ENCODE measurements at places on chromosomes 2 and 18.

DNA sequence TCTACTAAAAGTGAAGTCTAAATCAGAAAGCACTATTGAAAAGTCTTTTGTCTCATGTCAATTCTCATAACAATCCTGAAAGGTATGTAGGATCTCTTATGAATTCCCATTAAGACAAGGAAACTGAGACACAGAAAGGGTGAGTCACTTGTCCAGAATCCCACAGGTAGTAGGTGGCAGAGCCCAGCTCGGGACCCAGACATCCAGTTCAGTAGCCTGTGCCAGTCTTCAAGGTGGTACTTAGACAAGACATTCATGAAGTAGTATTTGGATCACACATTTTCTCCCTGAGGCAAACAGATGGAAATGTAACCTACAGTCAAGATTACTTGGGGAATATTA, 14.8 kb upstream of the PARD3B start:
- no peak for DNase-seq

DNA sequence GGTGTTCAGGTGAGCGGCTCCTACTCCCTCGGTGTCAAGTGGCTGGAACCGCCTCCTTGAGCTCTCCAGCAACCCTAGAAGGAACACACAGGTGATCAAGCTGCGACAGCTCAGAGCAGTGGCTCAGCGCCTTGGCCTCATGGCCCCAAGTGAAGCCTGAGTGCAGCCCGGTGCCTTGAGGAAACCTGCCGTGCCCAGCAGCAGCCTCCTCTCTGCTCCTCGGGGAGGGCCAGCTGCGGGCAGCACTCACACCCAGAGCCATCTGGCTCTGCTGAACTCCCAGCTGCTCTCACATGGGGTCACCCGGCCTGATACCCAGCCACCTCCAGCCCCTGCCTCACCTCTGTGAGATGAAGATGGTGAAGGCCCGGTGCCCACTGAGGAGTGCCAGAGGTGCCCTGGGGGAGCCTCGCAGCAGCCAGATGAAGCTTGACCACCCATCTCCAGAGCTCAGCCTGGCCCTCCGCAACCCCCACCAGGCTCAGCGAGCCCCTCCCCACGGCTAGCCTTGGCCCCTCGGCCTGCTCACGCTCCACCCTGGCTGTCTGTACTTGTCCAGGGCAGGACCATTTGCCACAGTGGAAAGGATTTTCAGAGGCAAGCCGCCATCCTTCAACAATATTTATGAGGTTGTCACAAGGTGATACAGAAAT, 70.6 kb upstream of the RAB6C start:
- no peak for DNase-seq

GRCh38 chr18:7879717-7880116, 312.6 kb downstream of the PTPRM start:
- DNase-seq, result no peak

DNA sequence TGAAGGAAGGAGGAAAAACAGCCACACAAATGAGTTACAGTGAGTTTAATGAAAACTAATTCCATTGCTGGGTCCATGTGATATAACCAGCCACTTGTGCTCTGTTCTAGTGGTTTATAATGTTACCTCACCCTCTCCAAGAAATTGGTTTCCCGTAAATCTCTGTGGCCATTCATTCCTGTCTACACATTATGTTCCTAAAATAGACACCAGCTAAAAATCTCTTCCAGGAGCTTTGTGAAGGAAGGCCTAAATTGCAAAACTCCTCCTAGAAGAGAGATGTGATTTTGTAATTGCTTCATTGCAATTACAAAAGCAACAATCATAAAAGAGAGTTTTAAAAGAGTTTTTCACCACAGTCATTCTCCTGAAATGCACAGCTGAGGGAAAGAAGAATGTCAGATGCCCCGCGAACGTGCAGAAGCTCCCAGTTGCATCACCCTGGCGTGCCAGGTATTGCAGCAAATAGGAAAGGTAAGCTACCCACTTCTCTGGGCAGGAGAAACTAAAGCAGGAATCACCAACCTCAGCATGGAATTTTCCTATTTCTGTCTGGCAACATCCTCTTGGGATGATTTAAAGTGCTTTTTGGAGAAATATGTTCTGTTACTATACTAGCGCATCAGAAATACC, 1.7 kb downstream of the SCN1A start:
- no peak for DNase-seq

DNA sequence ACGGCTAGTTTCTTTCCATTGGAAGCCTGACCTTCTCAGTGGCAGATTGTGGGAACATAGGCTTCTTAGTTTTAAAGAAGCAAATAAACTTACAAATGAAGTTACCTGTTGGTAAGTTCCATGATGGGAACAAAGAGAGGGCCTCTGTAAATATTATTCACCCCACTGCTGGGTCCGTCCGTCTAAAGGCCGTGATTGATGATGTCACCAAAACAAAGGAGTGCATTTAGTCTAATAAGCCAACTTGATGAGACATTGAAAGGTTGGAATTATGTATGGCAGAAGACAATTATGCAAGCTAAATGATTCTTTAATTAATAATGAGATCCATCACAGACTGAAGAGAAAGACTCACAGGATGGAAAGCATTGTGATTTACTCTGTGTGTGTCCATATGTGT, 1091.9 kb upstream of the FANCL start:
- no peak for DNase-seq

GRCh38 chr2:71548646-71549425, 95.5 kb downstream of the DYSF start:
- DNase-seq, result peak; percentile 73

- DNase-seq, result no peak
Measured at GRCh38 chr18:77140439-77141109, 8.0 kb upstream of the MBP start.

DNA sequence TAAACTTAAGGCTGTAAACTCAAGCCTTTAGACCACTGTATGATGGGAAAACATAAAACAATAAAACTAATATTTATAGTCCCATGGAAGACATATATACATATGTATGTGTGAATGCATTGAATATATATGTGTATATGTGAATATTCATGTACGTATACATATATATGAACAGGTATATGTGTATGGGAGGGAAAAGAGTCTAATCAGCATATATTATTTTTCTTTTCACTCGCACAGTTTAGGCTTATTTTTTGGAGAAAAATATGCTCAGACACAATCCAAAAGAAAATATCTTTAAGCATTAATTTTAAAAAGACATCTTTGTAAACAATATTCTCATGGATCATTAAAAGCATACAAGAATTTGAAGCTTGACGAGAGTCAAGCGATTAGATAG, 22.7 kb downstream of the COL4A4 start:
- DNase-seq, result no peak

- DNase-seq, result no peak
Measured at GRCh38 chr2:59182249-59182648, 941.1 kb upstream of the FANCL start.

DNA sequence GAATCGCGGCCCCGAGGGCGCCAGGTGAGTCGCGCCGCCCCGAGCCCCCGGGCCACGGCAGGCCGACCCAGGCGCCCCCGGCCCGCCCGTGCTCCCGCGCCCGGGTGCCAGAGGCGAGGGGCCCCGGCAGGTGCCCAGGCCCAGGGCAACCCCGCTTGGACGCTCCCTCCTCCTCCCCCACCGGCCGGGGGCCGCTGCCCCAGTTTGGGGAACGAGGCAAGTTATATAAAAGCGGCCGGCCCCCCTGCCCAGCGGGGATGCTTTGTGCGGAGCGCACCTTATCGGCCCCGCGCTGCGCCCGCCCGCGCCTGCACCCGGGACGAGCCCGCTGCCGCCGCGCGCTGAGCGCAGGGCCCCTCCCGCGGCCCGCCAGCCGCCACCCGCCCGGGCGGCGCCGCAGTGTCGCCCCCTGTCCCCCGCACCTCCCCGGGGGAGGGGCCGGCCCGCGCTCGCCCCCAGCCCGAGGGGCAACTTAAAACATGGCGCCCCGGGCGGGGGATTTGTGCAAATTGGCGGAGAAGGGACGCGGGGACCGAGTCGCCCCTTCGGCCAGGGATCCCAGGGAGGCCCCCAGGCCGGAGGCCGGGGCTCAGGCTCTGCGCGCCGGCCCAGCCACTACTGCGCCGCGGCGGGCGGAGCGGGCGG, 639 bp downstream of the EPB41L3 start:
- DNase-seq, result no peak

- DNase-seq, result no peak
Measured at GRCh38 chr2:31920962-31921361, 89.8 kb downstream of the MEMO1 start.

Measured in stimulated activated naive CD8-positive, alpha-beta T cell treated with anti-CD3 and anti-CD28 coated beads, Interleukin-15, Interleukin-2, amounts not matched to agents 100 U/mL and 50 U/mL, for 24 hours (primary cell).